ENCODE measurements at places on chromosomes 1 and 21. TPM values are rescaled to one million over a fixed set of nuclear protein-coding genes. Genes with fewer than 3 reads are reported as not detected.

- no peak for DNase-seq
These were observed 57.7 kb upstream of the ZC3H11B start for GRCh38 chr1:219670426-219671149.

- DNase-seq: peak; percentile 17
These were observed 741 bp downstream of the DUSP10 start for GRCh38 chr1:221740993-221741702.

DNA sequence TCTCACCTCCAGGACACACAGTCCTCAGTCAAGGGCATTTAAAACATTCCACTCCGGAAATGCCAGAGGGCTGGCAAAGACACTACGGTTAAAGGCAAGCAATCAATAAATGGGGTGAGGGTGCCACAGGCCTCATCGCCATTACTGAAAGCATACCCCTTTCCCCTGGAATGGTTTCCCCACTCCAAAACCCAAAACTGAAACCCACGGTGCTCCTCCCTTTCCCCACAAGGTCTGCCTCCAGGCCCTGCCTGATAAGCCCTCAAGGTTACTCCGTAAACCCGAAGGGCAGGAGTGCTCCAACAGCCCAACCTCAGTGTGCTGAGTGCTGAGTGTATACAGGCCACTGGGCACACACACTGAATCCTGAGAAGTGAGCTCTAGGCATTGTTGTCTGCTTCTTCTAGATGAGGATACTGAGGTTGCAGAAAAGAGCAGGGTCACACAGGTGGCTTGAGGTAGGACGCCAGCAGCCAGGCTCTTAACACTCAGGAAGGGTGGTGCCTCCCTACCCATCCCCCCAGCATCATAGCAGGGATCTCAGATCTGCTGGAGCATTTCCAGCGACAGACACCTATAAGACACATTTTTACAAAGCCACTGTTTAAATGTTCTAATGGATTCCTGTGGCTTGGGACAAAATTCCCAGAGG is 29.0 kb downstream of the SSBP3 start:
- DNase-seq: no peak

DNA sequence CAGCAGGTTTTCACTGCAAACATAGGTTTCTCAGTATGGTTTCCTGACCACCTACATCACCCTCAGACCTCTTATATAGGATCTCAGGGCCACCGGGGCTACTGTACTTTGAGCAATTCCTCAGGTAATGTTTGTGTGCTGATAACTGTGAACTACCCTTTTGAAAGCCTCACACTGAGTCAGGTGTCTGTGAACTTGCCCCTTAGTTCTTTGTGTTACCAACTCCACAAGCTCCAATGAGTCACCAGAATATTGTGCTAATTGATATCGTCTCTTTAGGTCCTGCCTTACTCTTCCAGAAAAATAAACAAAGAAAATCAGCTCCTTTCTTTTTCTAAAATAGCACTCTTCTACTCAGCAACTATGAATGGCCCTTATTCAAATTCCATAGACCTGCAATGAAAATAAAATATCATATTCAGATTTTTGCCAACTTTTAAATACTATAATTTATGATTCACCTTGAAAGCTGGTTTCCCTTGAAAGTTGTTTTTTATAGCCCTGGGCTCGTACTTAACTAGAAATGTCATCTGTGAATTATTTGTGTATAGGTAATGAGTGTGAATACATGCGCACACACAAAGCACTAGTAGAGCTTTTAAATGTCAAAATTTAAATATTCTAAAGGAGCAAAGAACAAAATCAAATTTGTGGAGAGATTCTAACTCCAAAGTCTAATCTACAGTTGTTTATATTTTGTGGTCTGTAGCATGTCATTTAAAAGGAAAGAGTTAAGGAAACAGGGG is 88.1 kb upstream of the WARS2 start:
- DNase-seq: no peak

The KIF21B gene
- total RNA-seq: 8.4 TPM

The PEX11B gene
- total RNA-seq: 34.0 TPM

Measured in endothelial cell (in vitro differentiated cells).